ENCODE measurements at places on chromosomes 11 and 22.

DNA sequence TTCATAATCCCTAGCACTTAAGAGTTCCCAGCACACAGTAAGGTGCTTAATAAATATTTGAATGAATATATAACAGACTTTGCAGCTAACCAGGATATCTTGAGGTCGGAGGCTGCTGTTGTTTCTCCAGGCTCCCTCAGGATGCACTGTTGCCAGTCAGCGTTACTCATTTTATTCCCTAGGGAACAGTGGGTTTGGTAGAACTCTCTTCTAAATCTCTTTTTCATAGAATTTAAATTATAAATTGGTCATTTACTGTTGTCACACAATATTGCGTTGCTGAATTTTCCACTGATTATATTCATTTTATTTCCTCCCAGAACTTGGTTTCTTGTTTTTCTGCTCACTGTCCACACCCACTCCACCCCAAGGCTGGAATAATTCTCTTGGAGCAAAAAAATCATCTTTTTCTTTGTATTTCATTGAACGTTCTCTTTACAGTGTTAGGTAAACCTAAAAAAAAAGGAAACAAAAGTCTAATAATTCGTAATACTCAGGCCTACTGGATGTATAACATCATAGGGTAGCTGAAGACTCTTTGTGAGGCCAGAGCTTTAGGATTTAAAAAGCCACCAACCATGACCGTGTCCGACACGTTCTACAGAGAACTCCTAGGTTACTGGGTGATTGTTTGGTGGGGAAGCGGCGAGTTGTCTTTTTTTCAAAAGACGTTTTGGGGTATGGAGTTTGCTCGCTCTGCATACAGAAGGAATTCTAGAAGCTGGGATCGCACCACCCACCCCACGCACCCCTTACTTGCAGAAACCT is 766 bp upstream of the CAPRIN1 start:
- H3K27ac ChIP-seq: peak overlapping the region; percentile 100
- H3K27me3 ChIP-seq: no peaks in the 10 kb centered on the region
- peaks cover 22% of the 10 kb centered on the region for H3K36me3 ChIP-seq
- H3K4me3 ChIP-seq: peak overlapping the region; percentile 75

- H3K27me3 ChIP-seq: no peaks in the 10 kb centered on the region
- H3K27ac ChIP-seq: no peak overlapping the region
- no peak overlapping the region for H3K4me3 ChIP-seq
These were observed 8.0 kb downstream of the SIK3 start for GRCh38 chr11:117090111-117090706.

- H3K4me1 ChIP-seq: no peaks in the 10 kb centered on the region
- no peaks in the 10 kb centered on the region for H3K27me3 ChIP-seq
- no peak overlapping the region for H3K4me3 ChIP-seq
- H3K27ac ChIP-seq: no peak overlapping the region
- DNase-seq: no peak
- no peaks in the 10 kb centered on the region for H3K36me3 ChIP-seq
These were observed 25.5 kb downstream of the KCNJ5 start for GRCh38 chr11:128916681-128917080.

DNA sequence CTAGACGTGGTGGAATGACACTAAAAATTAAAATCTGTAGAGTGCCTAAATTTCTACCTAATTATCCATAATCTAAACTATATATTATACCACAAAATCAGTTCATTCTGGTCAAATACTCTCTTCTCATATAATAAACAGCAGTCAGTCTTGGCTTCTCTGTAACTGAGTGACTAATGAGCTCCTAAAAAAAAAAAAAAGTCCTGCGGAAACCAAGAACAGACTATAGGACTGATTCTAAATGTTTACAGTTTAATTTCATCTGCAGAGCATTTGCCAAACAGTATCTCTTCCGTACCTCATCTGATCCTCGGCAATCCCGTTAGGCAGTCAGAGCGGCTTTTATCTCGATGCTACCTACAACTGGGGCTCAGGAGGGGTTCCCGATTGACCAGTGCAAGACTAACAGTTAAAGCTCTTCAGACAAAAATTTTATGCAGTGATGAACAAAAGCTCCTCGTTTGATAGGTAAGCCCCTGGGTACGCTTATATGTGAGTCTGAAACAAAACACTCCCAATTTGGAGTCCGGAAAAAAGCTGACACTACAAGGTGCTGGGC is 686 bp downstream of the KIF18A start:
- peaks cover 40% of the 10 kb centered on the region for H3K4me1 ChIP-seq
- peak overlapping the region; percentile 82 for H3K27ac ChIP-seq
- peak overlapping the region; percentile 96 for H3K4me3 ChIP-seq
- H3K36me3 ChIP-seq: peaks cover 9% of the 10 kb centered on the region
- peak; percentile 39 for DNase-seq

DNA sequence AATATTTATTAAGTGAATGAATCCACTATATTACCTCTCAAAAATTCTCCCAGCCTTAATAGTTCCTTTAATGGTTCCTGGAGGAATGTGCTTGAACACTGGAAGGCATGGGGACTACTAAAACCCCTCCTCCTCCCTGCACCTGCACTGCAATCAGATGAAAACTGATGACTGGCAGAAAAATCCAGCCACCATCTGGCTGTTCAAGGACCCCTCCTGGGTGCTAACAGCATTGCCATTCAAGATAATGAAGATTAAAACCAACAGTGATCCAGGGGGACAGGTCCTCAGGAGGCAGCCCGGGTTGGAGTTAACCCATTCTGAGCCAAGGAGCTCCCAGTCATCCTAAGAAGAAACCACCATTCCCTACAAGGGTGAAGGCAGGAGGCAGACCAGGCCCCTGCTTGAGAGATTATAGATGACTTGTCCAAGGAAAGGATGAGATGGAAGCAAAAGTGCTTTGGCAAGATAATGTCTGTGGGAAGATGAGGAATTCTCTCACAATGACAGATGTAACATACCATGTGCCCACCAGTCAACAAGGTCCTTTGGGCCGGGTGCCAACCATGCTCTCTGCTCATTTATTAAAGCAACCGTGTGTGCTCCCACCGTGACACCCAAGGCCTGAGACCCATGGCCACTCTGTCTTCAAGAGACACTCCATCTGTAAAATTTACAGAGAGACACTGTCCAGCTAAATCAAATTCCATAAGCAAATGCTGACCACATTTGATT is 90.6 kb downstream of the LARGE1 start:
- no peaks in the 10 kb centered on the region for H3K27me3 ChIP-seq
- H3K4me3 ChIP-seq: no peak overlapping the region
- no peak overlapping the region for H3K27ac ChIP-seq
- DNase-seq: no peak

DNA sequence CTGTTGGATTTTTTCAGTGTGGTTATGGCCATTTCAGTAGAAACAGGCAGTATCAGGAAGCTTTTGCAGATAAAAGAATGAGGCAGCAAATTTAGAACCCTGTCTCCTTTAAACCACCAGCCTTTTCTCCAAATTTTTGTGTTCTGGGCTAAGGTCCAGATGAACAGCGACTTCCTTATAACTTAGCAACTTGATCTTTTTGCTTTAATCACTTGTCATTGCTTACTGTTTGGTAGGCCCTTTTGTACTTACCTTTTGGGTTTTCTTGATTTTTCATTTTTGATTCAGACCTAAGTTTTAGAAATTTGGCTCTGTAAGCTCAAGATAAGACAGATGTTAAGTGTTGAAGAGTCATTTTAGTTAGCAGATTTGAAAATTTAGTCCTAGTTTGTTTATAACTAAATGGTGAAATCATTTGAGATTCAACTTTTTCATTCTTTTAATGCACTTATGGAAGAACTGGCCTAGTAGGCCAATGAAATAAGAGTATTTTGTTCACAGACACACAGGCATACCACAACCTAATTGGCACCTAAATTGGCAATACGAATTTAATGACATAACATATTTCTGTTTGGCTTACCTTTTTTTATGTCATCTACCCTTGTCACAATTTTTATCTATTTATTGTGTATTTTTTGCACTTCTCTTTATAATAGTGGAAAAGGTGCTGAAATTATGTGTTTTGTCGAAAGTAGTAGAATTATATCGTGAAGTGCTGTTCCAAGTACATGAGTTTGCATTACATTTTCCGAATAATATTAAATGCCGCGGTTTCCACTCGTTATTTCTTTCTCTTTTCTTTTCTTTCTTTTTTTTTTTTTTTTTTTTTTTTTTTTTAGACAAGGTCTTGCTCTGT is 2.1 kb downstream of the RTN3 start:
- no peaks in the 10 kb centered on the region for H3K27me3 ChIP-seq
- H3K4me1 ChIP-seq: peaks cover 16% of the 10 kb centered on the region
- H3K36me3 ChIP-seq: no peaks in the 10 kb centered on the region
- no peak for DNase-seq

DNA sequence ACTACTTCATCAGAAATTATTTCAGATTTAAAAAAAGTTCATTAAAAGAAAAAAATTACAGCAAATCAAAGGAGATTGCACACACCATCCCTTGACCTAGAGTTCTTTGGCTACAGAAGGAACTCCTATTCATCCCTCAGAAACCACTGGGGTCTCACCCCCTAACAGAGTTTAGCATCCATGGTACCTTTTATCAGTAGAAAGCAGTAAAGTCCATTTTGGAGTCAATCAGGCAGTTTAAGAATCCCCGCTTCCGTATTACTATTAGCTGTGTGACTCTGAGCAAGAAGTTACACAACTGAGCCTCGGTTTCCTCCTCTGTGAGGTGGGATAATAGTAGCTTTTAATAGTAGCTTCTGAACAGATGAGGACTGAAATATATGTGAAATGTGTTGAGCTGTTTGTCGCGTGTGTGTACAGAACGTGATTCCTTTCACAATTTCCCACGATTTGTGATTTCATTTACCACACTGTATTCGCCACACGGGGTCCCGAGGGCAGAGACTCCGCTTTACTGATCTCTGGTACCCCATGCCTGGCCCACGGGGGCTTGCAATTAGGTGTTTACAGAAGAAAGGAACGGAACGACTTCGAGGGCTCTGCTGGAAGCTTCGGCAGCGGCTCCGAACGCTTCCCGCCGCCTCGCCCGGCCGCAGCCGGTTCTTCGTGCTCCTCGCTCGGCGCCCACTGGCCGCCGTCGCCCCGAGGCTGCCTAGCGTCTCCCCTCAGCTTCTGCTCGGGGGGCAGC is 72.5 kb upstream of the ZBED5 start:
- H3K4me1 ChIP-seq: peaks cover 71% of the 10 kb centered on the region
- no peaks in the 10 kb centered on the region for H3K36me3 ChIP-seq
- no peak for DNase-seq
- no peaks in the 10 kb centered on the region for H3K27me3 ChIP-seq
- peak overlapping the region; percentile 98 for H3K27ac ChIP-seq

GRCh38 chr22:24466716-24467328 is 28.3 kb upstream of the UPB1 start:
- no peaks in the 10 kb centered on the region for H3K36me3 ChIP-seq
- no peak overlapping the region for H3K4me3 ChIP-seq
- H3K4me1 ChIP-seq: peaks cover 8% of the 10 kb centered on the region
- H3K27me3 ChIP-seq: no peaks in the 10 kb centered on the region

DNA sequence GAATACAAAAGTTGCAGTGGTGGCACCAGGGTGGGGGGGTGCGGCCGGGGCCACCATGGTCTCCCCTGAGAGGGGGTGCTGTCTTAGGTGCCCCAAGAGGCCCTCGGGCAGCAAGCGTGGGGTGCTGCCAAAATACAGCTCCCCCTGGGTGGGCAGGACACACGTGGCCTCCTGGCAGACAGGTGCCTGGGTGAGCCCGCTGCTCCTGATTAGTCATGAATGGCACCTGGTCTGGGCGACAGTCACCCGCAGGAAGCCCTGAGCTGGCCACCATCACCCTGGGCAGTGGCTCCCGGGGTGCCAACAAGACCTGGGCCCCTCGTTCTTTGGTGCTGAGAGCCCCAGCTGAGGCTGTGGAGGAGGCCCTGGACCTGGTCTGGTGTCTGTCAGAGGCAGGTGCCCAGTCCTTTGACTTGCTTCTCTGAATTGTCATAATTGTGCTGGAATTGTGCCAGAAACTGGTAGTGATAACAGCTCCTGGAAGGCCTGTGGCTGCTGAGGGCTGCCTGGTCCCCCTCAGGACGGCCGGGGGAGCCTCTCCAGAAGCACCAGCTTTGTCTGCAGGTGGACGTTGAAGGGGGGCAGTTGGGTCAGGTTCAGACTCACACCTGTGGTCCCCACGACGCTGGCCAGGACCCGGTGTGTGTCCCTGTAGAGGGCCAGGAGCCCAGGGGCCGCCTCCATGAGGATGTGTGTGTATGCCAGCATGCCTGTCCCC is 14.8 kb downstream of the ALG12 start:
- no peak overlapping the region for H3K27ac ChIP-seq
- no peaks in the 10 kb centered on the region for H3K4me1 ChIP-seq
- no peak overlapping the region for H3K4me3 ChIP-seq
- no peaks in the 10 kb centered on the region for H3K27me3 ChIP-seq
- DNase-seq: no peak
- no peaks in the 10 kb centered on the region for H3K36me3 ChIP-seq

GRCh38 chr11:94058630-94059029 is 37.5 kb downstream of the HEPHL1 start:
- no peaks in the 10 kb centered on the region for H3K4me1 ChIP-seq
- 0 out of 2 replicates have a peak, but pooled peaks cover 2% of the 10 kb centered on the region for H3K36me3 ChIP-seq
- no peak for DNase-seq
- no peak overlapping the region for H3K4me3 ChIP-seq
- H3K27me3 ChIP-seq: no peaks in the 10 kb centered on the region
- H3K27ac ChIP-seq: no peak overlapping the region

DNA sequence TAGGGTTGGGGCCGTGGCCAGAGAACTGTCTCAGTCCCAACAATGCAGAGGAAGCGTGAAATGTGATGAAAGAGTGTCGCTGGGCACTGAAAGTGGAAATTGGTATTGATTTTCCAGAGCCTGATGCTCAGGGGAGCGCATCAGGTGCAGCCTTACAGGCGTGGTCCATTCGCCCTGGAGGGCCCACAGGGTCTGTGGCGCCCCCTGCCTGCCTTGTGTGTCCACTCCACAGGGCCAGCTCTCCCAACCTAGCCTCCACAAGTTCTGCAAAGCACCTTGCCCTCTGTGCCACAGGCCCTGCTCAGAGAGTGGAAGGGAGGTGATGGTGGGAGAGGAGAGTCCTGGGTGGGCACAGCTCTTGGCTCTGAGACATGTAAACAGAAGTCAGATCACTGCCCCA is 54.9 kb upstream of the LMO1 start:
- peaks cover 15% of the 10 kb centered on the region for H3K27me3 ChIP-seq
- DNase-seq: no peak
- H3K4me3 ChIP-seq: no peak overlapping the region
- H3K27ac ChIP-seq: no peak overlapping the region
- no peaks in the 10 kb centered on the region for H3K36me3 ChIP-seq

- no peak overlapping the region for H3K27ac ChIP-seq
- peaks cover 4% of the 10 kb centered on the region for H3K27me3 ChIP-seq
- H3K36me3 ChIP-seq: no peaks in the 10 kb centered on the region
These were observed 34.4 kb upstream of the CALCB start for GRCh38 chr11:15038963-15039362.

DNA sequence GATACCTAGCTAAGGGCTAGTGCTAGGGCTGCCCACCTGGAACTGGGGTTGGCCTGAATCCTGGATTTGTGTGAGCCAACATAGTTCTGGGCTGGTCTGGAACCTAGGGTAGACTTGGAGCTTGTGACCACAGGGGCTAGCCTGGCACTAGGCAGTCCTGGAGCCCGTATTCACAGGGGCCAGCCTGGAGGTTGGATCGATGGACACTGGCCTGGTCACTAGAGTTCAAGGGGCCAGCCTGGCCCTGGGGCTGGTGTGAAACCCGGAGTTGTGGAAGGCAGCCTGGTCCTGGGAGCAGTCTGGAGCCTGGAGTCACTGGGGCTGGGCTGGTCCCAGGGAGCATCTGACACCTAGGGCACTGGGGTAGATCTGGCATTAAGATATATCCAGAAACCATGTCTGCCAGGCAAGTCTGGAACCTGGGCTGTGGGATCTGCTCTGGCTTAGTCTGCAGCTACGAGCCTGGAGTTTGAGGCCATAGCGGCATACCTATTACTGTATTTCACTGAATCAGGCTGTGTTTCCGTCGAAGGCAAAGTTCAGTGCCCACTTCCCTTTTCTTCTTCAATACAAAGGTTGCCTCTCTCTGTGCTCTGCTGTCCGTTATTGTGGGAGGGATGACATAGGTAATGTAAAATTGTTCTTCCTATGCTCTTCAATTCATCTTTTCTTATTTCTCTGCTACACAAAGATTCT is 9.1 kb upstream of the GLYATL1B start:
- H3K4me1 ChIP-seq: no peaks in the 10 kb centered on the region
- H3K27me3 ChIP-seq: no peaks in the 10 kb centered on the region
- DNase-seq: no peak
- H3K36me3 ChIP-seq: no peaks in the 10 kb centered on the region
